Activated naive CD4-positive, alpha-beta T cell treated with Interleukin-2 at 50 U/mL for 16 hours (primary cell): ENCODE measurements at places on chromosomes 4 and X.

- no peak for DNase-seq
These were observed 53.1 kb downstream of the GK start for GRCh38 chrX:30706216-30706775.

DNA sequence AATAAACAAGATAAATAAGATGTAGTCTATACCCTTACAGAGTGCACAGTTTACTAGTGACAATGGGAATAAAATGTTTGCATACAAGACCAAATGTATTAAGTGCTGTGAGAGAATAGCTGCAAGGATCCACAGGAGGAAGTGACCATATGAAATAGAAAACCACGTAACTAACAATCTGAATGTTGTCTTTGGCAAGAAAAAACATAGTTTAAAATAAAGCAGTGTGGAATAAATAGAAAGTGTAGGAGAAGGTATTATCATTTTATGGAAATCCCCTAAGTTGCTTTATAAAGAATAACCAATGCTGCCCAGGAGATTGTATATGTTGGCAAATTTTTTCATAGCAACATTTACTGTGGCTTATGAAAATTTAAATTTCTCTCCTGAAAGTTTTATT lies 116.1 kb downstream of the PCDH7 start:
- DNase-seq = no peak

DNA sequence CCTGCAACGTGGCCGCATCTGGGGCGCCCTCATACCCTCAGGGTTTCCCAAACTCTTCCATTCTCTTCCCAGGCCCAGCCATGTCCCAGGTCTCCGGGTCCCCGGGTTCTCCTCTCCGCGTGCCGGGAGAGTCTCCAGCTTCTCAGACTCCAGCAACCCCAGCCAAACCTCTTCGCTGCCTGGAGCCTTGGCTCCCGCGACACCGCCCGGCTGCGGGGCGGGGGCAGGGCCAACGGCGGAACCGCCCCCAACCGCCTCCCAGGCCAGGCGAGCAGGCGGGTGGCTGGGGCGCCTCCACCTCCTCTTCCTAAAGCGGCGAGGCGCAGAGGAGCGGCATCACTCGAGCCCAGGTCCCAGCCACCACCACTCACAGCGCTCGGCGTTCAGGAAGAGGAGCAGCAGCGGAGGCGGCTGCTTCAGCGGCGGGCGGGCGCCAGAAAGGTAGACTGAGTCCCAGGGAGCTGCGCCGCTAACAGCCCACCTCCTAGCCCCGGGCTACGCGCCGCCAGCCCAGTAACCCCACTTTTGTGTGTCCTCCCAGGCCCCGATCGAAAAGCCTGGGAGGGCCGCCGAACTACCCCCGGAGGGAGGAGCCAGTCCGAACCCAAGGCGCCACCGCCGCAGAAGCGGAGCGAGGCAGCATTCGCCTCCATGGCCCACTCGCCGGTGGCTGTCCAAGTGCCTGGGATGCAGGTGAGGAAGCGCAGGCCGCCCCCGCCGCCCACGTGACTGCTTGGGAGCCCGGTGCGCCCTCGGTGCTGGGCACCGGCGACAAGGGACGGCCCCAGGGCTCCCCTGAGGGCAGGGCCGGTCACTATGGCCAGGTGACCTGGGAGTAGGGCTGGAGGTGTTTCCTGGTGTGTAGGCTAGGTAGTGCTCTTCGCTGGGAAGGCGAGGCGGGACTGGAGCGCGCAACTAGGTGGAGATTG lies at the start of gene STK26:
TSS of gene STK26 (plus strand) at position 336 of the 929 bp plus-strand sequence. CDS start at position 652, 316 bp downstream.
- DNase-seq = peak; percentile 79

- DNase-seq = no peak
These were observed 69.3 kb upstream of the LDB2 start for GRCh38 chr4:16967722-16968121.

DNA sequence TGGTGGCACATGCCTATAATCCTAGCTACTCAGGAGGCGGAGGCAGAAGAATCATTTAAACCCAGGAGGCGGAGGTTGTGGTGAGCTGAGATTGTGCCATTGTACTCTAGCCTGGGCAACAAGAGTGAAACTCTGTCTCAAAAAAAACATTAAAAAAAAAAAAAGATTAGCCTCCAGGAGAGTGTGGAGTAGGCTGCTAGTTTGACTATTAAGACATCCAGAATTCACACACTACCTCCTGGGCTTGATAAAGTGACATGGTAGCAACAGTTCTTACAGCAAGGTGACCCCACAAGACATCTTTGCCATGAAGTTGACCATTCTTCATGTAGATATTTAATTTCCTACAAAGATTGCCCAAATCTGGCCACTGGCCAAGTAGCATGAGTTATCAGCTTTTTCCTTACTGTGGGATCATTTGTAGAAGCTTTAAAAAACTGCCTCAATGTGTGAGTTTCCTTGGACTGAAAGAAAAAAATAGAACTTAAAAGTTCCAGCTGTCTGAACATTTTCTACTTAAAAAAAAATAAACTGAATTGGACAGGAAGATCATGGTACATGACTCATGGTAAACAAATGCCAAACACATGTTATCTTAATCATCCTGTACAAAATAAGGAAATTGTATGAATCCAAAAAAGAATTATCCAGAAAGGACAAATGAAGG lies 35.3 kb upstream of the SPRY1 start:
- DNase-seq = no peak
